ENCODE measurements at places on chromosomes 5 and 9.
A peak's percentile ranks its signal among the peaks of the same experiment; 100 is the strongest.

- no peak for DNase-seq
These were observed 5.9 kb upstream of the RPS6 start for GRCh38 chr9:19385786-19386501.

- no peak for DNase-seq
These were observed 31.8 kb upstream of the IL17B start for GRCh38 chr5:149410721-149411432.

GRCh38 chr5:376799-377325 lies 55.3 kb downstream of the AHRR start:
- DNase-seq = peak; percentile 3

- DNase-seq = no peak
These were observed 49.2 kb downstream of the MYO10 start for GRCh38 chr5:16886793-16887345.

DNA sequence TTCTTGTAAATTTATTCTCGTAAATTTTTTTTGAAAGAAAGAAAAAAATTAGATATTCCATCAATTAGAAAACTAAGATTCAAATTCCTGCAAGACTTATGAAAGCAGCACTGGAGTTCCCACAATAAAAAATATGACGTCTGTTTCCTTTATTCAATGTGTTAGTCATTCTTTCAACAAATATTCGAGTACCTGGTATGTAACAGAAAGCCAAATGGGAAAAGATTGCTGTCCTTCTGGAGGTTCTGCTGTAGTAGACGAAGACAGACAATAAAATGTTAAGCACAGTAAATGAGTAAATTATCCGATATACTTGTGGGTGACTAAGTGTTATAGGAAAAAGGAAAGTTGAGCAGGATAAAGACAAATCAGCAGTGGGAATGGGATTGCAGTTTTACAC lies 92.2 kb downstream of the ADAMTSL1 start:
- DNase-seq = no peak

DNA sequence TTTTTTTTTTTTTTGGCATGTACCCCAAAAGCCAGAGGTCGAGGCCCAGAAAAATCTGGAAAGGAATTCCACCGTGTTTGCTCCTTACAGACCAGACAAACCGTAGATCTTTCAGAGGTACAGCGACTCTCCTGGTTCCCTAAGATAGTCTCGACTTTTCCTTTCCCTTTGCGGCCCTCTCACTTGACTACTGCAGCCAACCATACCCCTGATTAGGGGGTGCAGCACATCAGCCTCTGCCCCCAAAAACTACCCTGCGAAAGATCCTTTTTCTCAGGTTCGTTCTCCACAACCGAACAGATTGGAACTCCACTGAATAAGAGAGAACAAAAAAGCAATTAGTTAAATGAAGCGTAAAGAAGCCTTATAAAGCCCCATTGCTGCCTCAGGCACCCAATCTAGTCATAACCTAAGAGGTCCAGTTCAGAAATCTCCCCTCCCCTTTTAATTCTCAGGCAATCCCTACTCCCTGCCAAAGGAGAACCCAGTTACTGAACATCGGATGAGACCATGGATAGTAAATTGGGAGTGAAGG lies 379 bp upstream of the TICAM2 start:
- no peak for DNase-seq

GRCh38 chr9:88652876-88653275 lies 117.9 kb downstream of the NXNL2 start:
- no peak for DNase-seq

DNA sequence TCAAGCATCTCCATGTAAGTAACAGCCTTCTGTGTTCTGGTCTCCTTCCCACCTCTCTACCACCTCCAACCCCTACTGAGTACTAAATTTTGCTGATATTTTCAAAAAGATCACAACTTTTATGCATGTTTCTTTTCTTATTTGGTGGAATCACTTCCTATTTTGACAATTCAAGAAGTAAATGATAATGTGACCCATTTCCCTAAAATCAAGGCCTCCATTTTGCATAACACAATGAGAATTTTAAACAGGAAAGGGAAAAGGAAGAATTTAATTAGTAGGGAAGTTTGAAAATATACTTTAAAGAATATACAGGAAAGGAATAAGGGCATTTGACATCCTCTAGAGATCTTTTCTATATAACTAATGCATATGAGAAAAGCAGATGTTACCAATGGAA lies 212.9 kb upstream of the RASA1 start:
- no peak for DNase-seq

DNA sequence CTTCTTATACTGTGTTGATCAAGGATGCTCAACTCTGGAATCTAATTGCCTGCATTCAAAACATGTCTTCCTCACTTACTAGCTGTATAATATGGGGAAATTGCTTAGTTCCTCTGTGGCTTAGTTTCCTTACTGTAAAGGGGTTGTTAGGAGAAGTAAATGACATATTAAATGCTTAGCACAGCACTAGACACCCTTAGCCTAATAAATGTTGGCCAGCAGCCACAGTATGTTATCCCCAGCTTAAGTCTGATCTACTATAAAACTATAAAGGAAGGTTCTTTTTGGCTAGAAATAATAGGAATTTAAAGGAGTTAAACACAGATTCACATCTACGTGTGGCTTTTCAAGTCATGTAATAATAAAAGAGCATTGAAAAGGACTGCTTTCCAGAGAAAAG lies 232.4 kb downstream of the PCSK1 start:
- no peak for DNase-seq

- no peak for DNase-seq
These were observed 12.0 kb downstream of the UIMC1 start for GRCh38 chr5:176994460-176995121.

GRCh38 chr5:62574599-62574998 lies 4.0 kb upstream of the LRRC70 start:
- DNase-seq = no peak

DNA sequence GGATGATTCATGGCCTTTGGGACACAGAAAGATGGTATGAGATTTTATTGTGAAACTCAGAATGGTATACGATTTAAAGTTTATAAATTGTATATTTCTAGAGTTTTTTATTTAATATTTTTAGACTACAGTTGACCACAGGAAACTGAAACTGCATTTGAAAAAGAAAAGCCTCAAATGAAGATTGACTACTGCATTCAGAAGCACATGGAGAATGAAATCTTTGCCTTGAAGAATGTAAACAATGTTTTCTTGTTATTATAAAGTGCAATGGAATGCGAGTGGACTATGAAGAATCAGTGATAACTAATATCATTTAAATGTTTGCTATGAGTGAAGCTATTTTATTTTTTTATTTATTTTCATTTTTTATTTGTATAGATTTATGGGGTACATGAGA lies 169.1 kb upstream of the CDH18 start:
- no peak for DNase-seq

DNA sequence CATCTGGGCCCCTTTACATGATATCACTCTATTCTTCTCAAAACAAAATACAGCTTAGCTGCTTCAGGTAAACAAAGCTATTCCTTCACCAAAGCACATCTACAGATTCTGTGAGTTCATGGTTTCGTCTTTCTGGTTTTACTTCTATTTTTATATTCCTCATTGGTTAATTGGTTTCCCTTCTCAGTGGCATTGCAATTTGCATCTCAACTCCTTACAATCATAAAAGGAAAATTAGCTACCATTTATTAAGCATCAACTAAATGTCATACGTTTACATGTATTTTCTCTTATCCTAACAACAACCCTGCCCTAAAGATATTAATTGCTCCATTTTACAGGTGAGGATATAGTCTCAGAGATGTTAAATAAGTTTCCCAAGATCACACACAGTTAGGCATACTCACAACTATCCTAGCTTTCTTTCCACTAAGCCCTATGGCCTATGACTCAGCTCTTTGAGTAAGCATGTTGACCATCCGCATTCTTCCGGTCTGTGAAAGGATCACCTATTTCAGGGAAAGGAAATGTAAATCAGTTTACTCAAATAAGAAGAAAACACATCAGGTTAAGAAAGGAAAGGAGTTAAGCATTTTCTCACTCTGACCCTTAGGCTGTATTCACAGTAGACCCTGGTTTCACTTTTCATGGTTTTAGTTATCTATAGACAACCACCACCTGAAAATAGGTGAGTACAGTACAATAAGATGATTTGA lies 146.1 kb downstream of the CAAP1 start:
- no peak for DNase-seq

DNA sequence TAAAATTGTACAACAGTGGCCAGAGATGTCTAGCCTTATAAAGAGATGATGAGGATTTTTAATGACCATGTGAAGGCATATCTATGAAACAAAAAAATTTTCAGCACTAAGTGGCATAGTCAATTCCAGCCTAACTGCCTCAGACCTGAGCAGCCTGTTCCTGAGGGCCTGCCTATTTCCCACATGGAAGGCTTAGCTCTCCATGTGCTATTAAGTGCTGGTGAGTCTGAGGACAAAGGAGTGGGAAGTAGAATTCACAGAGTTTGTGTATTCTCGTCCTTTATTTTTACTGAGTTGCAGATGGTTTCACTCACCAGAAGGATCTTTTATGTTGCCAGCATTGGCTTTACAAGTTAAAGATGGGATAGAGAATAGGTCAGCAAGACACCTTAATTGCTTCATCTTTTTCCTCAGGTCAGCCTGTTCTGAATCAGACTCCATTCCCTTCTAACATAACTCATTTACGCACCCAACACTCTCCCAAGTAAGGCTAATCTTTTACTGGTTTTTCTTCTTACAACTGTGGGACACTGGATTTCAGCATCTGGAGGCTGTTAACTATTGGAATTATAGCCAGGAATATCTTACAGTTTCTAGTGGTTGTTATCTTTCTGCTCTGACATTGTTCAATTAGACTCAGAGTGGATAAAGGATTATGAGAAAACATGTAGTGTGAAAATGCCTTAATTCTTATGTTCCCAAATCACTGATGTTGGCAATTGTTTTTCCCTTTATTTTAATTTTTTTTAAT lies 76.8 kb downstream of the ISOC1 start:
- DNase-seq = no peak

- no peak for DNase-seq
These were observed 153.5 kb downstream of the RAPGEF6 start for GRCh38 chr5:131481569-131481968.

DNA sequence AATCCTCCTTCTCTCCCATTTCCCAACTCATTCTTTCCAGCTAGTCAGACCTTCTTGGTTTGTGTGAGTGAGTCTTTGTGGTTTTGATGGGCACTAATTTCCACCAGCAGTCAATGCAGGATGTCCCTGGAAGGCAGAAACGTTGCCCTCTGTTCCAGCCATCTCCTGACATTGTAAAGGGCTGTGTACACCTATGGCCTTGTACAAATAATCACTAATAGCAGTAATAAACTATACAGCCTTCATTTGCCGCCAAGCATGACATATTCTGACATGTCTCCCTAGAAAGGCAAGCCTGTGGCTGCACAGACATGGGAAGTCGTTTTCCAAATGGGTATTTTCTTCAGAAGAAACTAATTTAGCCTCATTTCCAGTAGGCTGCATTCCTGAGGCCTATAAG lies 18.4 kb upstream of the DENND1A start:
- no peak for DNase-seq

- DNase-seq = peak; percentile 28
These were observed 44.5 kb downstream of the AGXT2 start for GRCh38 chr5:35003018-35003957.

- DNase-seq = no peak
These were observed 84.0 kb downstream of the PIK3R1 start for GRCh38 chr5:68299575-68299974.

GRCh38 chr9:71363286-71363961 lies 242.0 kb upstream of the TRPM3 start:
- no peak for DNase-seq

DNA sequence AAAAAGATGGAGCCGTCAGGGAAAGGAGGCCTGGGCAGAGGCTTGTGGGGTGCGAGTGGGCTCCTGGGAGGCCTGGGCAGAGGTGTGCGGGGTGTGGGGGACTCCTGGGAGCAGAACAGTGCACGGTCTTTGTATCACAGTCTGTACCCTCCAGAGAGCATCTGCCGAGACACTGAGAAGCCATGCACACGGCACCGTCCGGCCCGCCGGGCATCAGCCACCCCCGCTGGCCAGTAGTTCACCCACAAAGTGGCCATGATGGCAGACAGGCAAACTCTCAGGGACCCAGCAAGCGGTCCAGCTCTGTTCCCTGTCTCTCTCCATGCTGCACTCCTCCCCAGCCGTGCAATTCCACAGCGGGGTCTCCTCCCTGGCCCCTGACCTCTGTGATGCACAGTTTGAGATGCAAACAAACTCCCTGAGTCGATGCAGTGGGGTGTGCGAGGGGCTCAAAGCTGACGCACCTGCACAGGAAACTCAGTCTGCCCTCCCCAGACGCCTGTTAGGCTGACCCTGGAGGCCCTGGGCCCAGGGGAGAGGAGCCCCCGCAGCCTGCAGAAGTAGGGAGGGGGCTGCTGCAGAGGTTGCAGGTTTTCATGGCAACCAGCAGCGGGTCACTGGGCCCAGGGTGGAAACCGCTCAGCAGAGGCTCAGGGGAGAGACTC lies 9.1 kb upstream of the GPSM1 start:
- DNase-seq = no peak

- DNase-seq = no peak
These were observed 9.5 kb upstream of the NFIL3 start for GRCh38 chr9:91433180-91433579.

DNA sequence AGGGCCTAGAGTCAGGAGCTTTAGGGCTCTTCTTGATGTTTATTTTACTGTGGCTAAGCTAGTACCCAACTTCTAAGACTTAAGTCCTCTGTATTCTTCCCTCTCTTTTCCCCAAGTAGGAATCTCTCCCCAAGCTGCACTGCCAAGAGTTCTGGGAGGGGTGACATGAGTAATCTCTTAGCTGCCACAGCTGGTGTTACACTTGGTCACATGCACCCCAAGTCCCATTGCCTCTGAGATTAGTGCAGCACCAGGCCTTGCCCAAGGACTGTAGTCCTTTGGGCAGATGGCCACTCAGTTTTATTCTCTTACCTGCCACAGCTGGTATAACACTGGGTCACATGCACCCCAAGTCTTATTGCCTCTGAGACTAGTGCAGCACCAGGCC lies 114.7 kb upstream of the RIOK2 start:
- no peak for DNase-seq

GRCh38 chr9:7828334-7828733 lies 28.8 kb upstream of the DMAC1 start:
- no peak for DNase-seq

DNA sequence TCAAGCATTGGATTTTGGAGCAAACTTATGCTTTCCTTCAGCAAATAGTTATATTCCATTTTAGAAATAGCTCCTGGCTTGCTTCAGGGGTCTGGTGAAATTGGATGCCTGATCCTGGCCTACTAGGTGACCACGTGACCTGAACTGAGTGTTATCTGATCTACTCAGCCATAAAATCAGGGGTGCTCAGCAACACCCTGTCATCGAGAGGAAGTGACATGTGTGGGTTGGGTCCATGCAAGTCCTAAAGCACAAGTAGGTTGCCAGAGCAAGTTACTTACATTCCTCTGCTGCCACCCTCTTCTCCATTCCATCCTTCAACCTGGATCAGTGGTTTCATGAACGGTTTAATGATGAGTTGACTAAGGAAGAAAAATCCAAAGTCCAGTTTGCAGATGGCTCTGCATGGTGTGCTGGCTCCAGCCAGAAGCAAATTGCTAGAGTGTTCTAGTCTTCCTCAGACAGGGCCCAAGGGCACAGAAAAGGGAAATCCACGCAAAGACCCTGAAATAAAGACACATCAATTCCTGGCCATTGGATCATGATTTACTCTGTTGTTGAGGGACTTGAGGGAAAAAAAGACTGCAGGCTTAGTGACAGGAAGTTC lies 2.8 kb upstream of the FAM193B start:
- no peak for DNase-seq

GRCh38 chr5:30505014-30505886 lies 688.2 kb upstream of the CDH6 start:
- no peak for DNase-seq
